ENCODE measurements at places on chromosomes 4 and X. TPM values are rescaled to one million over a fixed set of nuclear protein-coding genes. Genes with fewer than 3 reads are reported as not detected.
A peak's percentile ranks its signal among the peaks of the same experiment; 100 is the strongest.

GRCh38 chr4:67546971-67547370 is 1.7 kb upstream of the CENPC start:
- no peak for DNase-seq

GRCh38 chr4:2648159-2648814 is 107.8 kb downstream of the TNIP2 start:
- DNase-seq: no peak

The NRK gene
- total RNA-seq: 2.5 TPM

DNA sequence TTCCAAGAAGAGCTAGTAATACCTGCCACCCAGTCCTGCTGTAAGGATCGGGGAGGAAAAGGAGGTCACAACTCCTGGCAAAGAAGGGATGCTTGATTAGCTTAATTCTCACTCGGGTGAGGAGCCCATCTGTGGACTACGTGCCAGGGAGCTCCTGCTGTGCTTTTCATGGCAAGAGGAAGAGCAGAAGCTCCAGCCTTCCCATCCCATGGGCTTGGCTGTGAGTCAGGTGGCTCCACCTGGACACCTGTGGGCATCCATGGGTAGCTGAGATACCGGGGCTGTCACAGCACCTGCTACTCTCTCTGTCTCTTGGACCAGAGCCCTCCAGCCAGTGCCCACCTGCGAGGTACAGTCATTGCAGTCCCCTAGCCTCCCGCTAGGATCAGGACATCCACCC is 18.0 kb downstream of the CLNK start:
- DNase-seq: no peak

DNA sequence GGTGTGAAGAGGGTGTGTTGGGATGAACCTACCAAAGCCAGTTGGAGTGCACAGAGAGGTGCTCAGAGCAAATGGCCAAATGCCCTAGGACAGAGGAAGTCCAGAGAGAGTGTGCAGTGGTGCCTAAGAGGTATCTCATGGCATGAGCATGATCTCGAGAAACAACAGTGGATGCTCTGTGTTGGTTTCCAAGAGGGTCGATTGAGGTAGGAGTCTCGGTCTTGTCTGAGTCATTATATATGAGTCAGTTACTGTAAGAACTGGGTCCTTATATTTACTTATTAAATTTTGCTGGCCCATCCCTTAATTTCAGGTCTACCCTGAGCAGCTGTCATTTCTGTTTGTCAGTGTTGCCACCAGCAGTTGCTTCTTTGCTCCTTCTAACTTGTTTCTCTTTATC is 86.6 kb upstream of the TMEM150C start:
- no peak for DNase-seq

- DNase-seq: no peak
These were observed 133.7 kb downstream of the DCLK2 start for GRCh38 chr4:150211799-150212445.

DNA sequence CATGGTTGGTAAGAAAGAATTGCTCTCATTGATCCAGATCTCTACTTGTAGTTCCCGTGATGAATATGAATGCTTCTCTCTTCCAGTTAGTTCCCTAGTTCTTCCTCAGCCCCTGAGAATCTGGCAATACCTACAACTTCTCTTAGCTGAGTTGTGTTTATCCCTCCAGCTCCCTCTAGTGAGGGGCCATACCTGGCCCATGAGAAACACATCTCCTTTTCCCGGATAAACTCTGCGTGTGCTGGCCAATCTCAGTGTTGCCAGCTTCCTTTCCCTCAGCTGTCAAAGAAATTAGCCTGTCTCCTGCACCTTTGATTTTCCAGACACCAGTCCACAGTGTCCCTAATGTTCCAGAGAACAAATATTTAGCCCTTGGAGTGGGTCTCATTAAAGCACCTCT is 5.7 kb downstream of the CBLL2 start:
- DNase-seq: no peak

DNA sequence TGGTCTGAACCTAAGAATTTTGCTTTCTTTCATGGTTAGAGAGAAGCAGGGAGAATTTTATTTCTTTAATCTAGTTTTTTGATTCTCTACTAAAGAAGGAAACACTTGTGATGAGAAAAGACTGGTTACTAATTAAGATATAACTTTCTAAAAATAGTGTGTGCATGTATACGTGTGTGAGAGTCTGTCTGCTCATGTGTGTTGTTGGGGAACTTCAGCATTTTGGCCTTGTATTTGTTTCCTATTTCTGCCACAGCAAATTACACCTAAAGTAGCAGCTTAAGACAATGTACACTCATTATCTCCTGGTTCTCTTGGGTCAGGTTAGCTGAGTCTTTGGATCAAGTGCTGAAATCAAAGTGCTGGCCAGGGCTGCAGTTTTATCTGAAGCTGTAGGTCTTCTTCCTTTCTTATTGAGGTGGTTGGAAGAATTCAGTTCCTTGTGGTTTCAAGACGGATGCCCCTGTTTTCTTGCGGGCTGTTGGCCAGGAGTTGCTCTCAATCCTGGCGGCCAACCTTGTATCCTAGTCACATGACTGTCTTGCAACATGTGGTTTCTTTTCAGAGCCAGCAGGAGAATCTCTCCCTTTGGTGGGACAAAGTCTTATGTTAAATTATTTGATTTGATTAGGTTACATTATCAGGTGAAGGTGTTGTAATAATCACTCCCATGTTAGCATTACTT is 188.4 kb upstream of the CLNK start:
- no peak for DNase-seq

DNA sequence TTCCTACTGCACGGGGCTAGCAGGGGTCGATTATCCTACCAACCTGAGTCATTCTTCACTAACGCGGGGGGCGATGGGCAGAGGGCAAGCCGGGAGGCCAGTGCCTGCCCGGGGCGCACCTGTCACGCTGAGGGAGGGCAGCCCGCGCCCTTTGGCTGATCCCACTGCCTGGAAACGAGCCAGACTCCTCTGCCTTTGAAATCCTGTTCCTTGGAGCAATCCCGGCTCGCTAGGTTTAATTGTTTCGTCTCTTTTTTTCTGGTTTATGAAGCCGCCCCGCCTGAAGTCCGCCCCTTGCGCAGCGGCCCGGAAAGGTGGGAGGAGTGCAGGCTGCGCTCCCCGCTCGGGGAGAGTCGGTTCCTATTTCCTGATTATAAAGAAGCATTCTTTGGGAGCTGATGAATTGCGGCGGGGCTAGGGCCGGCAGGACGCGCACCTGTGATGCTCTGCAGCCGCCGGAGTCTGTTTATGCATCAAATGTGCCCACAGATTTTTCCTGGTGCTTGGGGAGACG is 484.2 kb downstream of the BCOR start:
- DNase-seq: peak; percentile 3

DNA sequence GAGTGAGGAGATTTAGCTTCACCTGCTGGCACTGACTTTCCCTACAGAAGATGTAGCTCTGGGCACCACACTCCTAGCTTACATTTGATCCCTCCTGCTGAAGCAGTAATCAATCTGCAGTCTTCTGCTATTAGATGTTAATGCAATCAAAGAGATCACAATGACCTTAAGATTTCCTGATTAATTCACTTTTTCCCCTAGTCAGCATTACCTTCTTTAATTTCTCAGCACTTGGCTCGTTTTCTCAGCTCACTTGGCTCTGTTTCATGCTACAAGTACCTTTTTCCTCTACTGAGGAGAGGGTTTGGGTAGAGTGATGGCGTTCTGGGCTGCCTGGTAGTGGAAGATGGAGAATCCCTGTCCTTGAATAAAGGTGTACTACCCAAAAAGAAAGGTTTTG is 113.0 kb upstream of the PAK3 start:
- no peak for DNase-seq

GRCh38 chrX:152896450-152896849 is 1.4 kb upstream of the ZNF185 start:
- no peak for DNase-seq

The SLC10A4 gene
- total RNA-seq: not detected

GRCh38 chr4:26201120-26201519 is 119.7 kb upstream of the RBPJ start:
- DNase-seq: no peak

GRCh38 chrX:106752101-106752678 is 25.7 kb downstream of the RNF128 start:
- DNase-seq: no peak

DNA sequence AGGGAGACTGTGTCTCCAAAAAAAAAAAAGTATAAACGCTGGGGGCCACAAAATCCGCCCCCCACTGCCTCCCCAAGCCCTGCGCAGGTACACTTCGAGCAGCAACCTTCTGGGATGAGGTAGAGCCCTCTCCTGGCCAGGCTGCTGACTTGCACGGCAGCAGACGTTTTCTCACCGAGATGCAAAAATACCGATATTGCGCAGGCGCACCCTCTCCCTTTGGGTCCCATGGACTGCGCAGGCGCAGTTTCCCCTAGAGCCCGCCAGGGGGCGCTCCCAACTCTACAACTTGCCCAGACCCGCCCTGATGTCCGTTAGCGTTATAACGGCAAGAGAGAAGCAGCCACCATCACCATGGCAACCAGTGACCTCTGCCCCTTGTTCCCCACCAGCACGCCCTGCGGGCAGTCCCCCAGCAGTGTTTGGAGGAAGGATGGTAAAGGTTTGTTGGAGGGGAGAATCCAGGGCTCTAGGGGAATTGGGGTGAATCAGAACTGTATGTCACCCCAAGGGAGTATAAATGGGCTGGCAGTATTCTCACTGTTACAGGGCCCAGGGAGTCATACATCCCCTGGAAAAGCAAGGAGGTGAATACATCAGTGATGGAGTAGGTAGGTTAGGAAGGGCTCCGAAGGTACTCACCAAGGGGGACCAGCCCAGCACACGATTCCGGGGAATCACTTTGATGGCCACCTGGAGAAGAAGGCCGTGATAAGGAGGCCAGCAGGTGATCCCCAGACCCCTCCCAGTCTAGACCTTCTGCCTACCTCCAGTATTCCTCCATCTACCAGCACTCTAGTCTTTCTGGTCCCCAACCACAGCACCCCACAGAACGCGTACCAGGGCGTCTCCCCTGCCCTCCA is 1.5 kb downstream of the PIM2 start:
- DNase-seq: peak; percentile 59

DNA sequence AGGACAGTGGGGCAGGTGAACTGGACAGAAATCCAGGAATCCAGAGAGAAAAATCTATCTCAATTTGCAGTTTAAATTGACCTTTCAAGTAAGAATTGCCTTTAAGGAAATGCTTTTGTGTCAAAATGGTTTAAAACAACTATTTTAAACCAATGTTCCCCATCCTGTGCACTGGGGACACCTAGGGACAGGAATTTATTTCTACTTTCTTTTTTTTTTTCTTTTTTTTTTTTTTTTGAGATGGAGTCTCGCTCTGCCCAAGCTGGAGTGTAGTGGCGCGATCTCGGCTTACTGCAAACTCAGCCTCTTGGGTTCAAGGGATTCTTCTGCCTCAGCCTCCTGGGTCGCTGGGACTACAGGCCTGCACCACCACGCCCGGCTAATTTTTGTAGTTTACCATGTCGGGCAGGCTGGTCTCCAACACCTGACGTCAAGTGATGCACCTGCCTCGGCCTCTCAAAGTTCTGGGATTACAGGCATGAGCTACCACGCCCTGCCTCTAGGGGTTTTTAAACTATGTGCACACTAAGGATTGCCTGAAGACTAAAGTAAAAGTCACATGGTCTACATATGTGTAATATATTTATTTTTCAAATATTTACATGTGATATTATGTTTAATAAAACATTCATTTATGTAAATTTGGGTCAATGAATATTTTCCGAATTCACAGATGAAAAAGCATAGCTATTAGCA is 1213.4 kb downstream of the STIM2 start:
- no peak for DNase-seq

DNA sequence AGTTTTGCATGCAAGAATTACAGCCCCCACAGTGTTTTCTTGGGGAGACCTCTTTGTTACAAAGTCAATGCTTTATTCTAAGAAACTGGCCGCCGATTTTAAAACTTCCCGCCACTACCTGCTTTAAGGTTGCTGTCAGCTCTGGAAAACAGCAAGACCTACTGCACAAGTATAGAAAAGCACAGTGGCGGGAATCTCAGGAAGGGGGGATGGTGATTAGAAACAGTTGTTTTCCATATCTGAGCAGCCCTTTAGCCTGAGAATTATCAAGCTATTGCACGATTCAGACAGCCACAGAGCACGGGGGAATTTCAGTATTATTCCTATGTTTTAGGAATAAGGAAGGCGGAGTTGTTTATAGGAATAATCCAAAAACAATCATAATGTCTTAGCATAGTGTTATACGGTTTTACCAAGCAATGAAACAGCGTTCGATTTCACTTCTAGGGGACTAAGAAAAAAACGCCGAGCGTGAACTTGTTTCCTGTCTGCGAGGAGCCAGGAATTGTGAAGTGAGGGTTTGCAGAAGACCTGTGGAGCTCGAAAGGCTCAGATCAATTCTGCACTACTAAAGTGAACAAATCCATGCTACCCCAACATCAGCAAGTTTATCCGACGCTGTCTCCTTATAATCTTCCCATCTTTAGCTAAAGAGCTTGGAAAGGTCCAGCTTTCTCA is 81.3 kb downstream of the HMGN5 start:
- DNase-seq: no peak

The NAA11 gene
- not detected for total RNA-seq

DNA sequence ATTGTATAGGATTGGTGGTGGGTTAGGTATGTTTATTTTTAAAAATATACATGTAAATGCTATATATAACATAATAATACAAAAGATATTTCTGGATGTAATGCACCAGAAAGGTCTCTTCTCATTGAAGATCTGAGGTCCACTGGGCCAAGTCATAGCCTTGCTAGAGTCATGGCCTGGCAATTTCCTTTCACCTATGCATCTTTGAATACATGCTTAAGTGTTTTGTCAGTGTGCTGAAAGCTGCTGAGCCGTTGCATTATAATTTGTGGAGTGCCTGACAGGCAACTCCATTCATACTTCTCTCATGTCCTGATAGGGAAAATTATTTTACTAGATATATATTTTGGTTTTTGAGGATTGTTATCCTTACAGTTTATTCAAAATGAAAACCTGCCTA is 410.2 kb upstream of the CT83 start:
- no peak for DNase-seq

GRCh38 chr4:53088152-53088551 is 226.0 kb downstream of the RASL11B start:
- no peak for DNase-seq

The VCX3B gene
- total RNA-seq: not detected

DNA sequence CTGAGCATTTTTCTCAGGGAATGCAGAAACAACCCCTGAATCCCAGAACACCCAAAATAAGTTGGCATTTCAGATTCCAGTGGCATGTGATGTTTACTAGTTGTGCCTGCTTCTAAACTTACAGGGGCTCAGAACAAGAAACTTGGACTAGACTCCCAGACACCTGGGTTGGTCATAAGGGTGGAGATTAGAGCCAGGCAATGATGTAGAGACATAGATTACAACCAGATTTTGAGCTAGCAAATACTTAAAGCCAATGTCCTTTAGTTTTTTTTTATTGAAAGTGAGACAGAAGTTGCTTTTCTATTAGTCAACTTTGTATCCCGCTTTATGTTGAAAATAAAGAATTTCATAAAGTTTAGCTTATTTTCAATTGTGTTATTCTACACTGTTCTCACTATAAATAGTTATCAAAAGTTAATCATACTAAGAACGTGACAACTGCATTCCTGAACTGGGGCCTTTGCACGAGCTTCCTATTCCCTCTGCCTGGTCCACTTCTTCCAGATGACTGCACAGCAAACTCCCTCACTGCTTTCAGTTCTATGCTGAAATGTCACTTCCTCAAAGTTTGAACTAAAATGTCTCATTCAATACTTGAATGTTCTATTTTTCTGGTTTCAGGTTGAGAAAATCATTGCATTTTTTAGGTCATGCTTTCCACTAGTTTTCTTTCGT is 224.7 kb upstream of the PPP1R2C start:
- no peak for DNase-seq

- no peak for DNase-seq
These were observed 428.8 kb downstream of the IL15 start for GRCh38 chr4:142065086-142065647.

GRCh38 chr4:61994036-61994435 is 793.9 kb downstream of the ADGRL3 start:
- no peak for DNase-seq

Data from pulmonary artery endothelial cell (primary cell).